ENCODE measurements at places on chromosomes 13 and 19.
A peak's percentile ranks its signal among the peaks of the same experiment; 100 is the strongest.

DNA sequence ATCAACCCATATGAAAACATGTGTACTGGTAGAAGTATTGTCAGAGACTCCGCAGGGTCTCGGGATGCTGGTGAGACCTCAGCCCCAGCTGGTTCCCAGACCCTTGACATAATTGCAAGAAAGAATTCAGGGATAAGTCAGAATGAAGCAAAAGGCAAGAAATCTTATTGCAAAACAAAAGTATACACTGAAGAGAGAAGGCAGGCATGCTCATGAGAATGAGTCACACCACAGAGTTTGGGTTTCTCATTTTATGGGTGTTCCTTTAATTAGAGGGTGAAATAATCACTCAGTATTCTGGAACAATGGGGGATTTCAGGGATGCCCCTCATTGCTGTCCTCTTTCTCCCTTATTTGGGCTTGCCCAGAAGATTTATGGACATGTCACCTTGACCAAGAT lies 1423.8 kb upstream of the MIR17HG start:
- no peak for DNase-seq

GRCh38 chr19:50344661-50345318 lies 15.6 kb upstream of the KCNC3 start:
- no peak for DNase-seq

DNA sequence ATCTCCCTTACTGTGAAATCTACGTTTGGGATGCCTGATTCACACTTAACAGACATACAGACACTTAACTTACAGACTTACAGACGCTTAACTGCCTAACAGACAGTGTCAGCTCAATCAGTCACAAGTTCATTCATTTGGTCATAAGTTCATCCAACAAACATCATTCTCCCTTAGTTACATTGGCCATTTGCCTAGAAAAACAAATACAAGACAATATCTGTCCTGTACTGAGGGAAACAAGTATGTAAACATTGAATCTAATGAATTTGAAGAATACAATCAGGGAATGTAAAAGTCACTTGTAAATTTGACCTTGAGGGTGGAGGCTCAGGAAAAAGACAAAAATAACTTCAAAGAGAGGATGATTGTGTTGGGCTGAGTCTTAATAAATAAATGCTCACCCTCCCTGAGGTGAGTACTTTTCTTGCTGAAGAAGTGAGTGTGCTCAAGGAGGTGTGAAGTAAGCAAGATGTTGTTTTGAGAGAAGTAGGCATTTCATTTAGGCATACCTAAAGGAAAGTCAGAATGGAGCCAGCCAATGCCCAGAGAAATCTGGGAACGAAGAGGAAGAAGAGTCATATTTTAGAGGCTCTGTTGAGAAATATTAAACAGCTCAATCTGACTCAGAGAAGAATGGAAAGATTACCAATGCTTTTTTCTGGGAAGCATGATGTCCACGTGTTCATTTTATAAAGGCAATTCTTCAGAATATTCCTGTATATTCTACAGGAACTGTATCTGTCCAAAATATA lies 958.4 kb upstream of the SLC10A2 start:
- no peak for DNase-seq

DNA sequence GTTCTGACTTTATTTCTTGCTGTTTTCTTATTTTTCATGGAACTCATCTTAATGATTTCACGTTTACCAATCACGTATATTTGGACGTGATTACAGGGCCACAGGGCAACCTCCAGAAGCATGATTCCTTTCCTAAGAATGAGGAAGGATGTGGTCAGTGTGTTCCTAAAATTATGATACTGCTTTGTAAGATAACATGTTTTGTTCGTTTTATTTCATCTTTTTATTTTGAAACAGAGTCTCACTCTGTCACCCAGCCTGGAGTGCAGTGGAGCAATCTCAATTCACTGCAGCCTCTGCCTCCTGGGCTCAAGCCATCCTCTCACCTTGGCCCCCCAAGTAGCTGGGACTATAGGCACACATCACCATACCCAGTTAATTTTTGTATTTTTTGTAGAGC lies 24.8 kb upstream of the LAIR1 start:
- no peak for DNase-seq

- no peak for DNase-seq
These were observed 99.8 kb downstream of the LACC1 start for GRCh38 chr13:43979492-43979891.

- DNase-seq = no peak
These were observed 132.1 kb upstream of the MCF2L start for GRCh38 chr13:112836940-112837339.

GRCh38 chr13:78383899-78384298 lies 219.5 kb downstream of the POU4F1 start:
- DNase-seq = no peak

GRCh38 chr13:99749271-99750019 lies 222.1 kb downstream of the ZIC5 start:
- DNase-seq = no peak

DNA sequence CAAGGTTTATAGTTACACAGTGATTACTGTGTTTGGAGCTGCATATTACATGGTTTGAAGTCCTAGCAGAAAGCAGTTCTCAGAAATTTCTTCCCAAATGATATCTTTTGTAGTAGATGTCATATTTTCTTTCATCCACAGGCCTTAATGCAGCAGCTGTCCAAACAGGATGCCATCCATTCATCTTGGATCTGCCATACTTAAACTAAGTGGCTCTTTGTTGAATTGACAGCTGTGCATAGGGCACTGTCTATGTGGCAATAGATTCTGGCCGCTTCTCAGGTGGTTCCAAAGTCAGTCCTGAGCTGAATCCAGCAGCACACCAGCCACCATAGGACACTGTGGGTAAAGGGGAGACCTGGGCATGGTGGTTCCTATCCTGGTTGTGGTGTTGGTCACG lies 41.6 kb upstream of the SPRY2 start:
- no peak for DNase-seq

- no peak for DNase-seq
These were observed 1.7 kb downstream of the PDE4A start for GRCh38 chr19:10422046-10422461.

DNA sequence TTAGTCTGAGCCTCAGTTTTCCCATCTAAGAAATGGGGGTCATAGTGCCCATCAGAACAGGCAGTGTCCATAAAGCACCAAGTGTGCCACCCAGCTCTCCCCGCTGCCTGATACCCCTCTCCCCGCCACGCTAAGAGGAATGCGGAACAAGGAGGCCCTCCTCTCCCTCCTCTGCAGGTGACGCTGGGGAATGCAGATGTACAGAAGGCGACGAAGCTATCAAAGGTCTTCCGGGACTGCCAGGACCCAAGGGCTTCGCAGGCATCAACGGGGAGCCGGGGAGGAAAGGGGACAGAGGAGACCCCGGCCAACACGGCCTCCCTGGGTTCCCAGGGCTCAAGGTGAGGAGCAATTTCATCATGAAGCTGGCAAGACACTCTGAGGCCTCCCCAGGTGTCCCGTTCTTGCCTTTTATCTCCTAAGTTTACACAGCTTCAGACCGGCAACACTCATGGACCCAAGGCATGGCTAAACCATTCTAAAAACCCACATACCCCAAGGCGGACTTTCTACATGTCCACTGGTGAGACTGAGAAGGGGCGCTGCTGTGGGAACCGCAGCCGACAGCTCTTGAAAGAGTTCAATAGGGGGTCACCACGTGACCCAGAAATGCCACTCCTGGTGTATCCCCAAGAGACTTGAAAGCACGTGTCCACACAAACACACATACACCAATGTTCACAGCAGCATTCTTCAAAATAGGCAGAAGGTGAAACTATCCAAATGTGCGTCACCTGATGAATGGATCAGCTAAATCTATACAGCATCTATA lies 102.7 kb downstream of the RAB20 start:
- DNase-seq = no peak

DNA sequence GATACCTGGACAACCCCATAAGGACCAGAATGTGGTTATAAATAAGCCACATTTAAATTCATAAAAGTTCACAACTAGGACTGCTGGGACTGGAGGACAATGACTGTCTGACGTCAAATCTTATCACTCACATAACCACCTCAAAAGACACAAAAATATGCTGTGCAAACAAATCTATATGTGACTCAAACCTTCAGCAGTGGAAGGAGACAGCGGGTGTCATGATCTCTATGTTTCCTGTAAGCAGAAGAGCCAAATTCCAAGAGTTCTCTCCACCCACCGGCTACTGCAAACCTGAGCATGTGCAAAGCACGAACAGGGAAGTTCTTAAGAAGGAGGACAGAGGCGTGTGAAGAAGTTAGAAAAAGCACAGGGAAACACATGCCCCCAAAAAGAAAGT lies 113.2 kb downstream of the MYCBP2 start:
- no peak for DNase-seq

- no peak for DNase-seq
These were observed 227.2 kb downstream of the FOXO1 start for GRCh38 chr13:40438999-40439797.

GRCh38 chr19:51226067-51226466 lies 1.2 kb downstream of the CD33 start:
- DNase-seq = no peak

GRCh38 chr13:31096654-31097302 lies 64.9 kb downstream of the HSPH1 start:
- DNase-seq = no peak

GRCh38 chr19:50203281-50204080 lies at the start of gene MYH14:
TSS of gene MYH14 (plus strand) at chr19:50203622. CDS start at chr19:50210366, 6,744 bp downstream.
- peak; percentile 100 for DNase-seq

GRCh38 chr13:42151781-42152180 lies 103.3 kb downstream of the DGKH start:
- DNase-seq = no peak

- DNase-seq = no peak
These were observed 38.9 kb downstream of the COL4A1 start for GRCh38 chr13:110268061-110268460.

DNA sequence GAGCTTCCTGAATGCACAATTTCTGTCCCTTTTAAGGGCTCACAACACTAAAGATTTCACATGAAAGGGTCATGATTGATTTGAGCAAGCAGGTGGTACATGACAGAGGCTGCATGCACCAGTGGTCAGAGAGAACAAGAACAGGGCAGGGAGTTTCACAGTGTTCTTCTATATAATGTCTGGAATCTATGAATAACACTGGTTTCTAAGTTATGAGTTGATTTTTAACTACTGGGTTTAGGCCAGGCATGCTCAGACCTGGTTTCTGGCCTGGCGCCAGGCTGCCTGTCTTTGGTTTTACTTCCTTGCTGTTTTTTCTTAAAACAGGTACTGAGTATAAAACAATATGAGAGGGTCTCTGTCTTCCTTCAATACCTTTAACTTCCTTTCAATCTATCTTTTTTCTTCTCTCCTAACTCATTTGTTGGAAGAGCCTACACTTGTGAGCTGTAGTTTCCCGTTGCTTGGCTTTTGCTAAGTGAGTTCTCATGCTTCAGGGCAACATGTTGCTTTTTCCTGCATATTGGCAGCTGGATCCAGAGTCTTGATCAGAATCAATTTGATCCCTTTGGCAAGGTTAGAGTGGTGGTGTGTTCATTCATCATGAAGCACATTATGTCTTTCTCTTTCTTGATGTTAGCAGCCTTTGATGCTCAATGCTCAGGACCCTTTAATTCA lies 38.5 kb upstream of the FGF14 start:
- no peak for DNase-seq

DNA sequence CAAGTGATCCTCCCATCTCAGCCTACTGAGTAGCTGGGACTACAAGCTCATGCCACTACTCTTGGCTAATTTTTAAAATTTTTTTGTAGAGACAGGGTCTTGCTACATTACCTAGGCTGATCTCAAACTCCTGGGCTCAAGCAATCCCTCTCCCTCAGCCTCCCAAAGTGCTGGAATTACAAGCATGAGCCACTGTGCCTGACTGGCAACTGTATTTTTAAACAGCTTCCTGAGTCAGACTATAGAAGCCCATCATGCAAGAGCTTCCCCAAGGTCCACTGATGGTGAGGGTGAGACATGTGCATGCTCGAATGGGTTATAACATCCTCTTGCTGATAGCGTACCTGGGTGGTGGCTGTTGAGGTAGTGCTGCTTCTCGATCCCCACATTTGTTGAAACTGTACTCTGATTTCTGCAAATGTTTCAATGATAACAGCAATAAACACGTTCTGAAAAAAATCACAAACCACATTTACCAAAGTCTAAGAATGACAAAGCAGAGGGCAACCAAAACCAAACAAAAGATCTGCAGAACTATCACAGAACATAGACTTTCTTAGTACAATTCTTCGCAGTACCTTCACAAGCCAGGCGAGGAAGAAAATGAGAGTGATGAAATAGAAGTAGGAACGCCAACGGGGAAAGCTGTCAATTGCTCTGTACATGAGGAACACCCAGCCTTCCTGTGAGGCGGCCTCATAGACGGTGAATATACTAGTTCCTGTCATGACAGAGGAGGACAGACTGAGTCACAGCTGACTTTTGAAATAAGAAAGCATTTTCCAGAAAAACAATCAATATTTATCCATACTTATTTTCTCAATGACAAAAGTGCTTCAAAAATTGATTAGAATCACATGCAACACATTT lies 124.4 kb downstream of the NALCN start:
- no peak for DNase-seq

GRCh38 chr13:51827254-51827653 lies 17.7 kb downstream of the TMEM272 start:
- DNase-seq = no peak

GRCh38 chr13:79812070-79812850 lies 331.3 kb downstream of the NDFIP2 start:
- no peak for DNase-seq

DNA sequence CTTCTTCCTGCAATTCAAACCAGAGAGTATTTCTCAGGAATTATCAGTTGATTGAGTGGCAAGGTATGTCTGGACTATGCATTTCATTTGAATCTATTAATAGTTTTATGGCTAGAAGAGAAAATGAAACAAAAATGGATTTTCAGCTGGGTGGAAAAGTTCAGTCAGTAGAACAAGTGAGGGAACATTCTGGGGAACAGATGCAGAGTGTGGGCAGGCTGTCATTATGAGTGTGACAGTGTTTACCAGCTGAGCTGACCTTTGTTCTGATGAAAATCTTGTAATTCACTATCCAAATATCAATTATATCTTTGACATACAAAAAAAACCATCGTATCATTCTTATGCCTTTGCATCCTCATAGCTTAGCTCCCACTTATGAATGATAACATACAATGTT lies 2.6 kb upstream of the CLC start:
- no peak for DNase-seq

- peak; percentile 54 for DNase-seq
These were observed 460.5 kb downstream of the COG6 start for GRCh38 chr13:40116008-40116407.

DNA sequence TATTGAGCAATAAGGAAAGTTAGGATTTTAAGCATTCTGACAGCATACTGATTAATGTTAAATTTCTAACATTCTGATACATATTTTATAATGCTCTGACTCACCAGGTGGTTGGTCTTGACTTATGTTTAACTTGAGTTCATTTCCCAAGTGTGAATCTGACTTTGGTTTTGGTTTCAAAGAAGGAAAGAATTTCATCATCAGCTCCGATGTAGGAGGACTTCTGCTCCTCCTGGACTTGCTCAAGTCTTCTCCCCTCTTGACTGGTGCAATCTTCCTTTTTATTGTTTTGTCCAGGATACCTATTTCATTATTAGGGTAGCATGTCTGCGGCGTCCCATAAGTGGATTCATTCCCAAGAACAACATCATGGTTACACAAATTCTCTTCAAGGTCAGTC lies 141.3 kb downstream of the RNF17 start:
- DNase-seq = no peak
